ENCODE measurements at places on chromosomes 2 and 18. TPM values are rescaled to one million over a fixed set of nuclear protein-coding genes. Genes with fewer than 3 reads are reported as not detected.

Gene MC4R
- not detected for total RNA-seq

Gene FBXO48
- total RNA-seq: 0.94 TPM

Gene CYP27A1
- total RNA-seq: 9.0 TPM

Gene ECEL1
- 1.5 TPM for total RNA-seq

Gene GCKR
- total RNA-seq: not detected

Gene POLE4
- 18.1 TPM for total RNA-seq

Gene C2orf15
- 6.1 TPM for total RNA-seq

Gene POTEJ
- not detected for total RNA-seq

Gene CCDC141
- 4.3 TPM for total RNA-seq

Gene RUFY4
- total RNA-seq: not detected

Gene VSNL1
- 0.45 TPM for total RNA-seq

Gene TBR1
- not detected for total RNA-seq

Gene IL36G
- not detected for total RNA-seq

Gene VWA3B
- total RNA-seq: not detected

Gene POTEI
- not detected for total RNA-seq

Gene BUB1
- 0.94 TPM for total RNA-seq

Gene PFN4
- total RNA-seq: not detected

Gene CTAGE1
- total RNA-seq: not detected

Gene GULP1
- total RNA-seq: 38.8 TPM

Gene COL3A1
- 76.1 TPM for total RNA-seq

Gene CCDC85A
- 30.4 TPM for total RNA-seq

Gene OXER1
- total RNA-seq: not detected

Gene ANKRD23
- 3.2 TPM for total RNA-seq

Gene ZNF396
- total RNA-seq: 5.3 TPM

Gene CHST9
- 0.05 TPM for total RNA-seq

Gene NLRC4
- total RNA-seq: 0.29 TPM

Gene FBXO11
- total RNA-seq: 82.8 TPM

Gene FZD7
- total RNA-seq: 23.6 TPM

Gene OTX1
- not detected for total RNA-seq

Gene FHOD3
- total RNA-seq: 3.8 TPM

Gene ACMSD
- total RNA-seq: 1.4 TPM

Gene GAL3ST2
- not detected for total RNA-seq

Gene CCBE1
- 1.2 TPM for total RNA-seq

Gene LINC00305
- total RNA-seq: not detected

Gene SYT4
- total RNA-seq: not detected

Gene ARPC2
- 171 TPM for total RNA-seq

Gene BCL2
- total RNA-seq: 120 TPM

Gene LIMS3
- 9.6 TPM for total RNA-seq

Gene NXPH2
- total RNA-seq: not detected

Gene RAD51AP2
- 0.11 TPM for total RNA-seq

Gene SLC9A4
- not detected for total RNA-seq

Gene LPIN1
- 28.7 TPM for total RNA-seq

Gene CD207
- total RNA-seq: not detected

Gene GALR1
- 0.11 TPM for total RNA-seq

Gene DIPK1C
- not detected for total RNA-seq

Gene OSGEPL1
- total RNA-seq: 11.9 TPM
